Gastroesophageal sphincter (tissue), 4 donors: ENCODE measurements at places on chromosomes 5 and 9. TPM values are rescaled to one million over a fixed set of nuclear protein-coding genes. Genes with fewer than 3 reads are reported as not detected.

Gene ABCA2
- 18.9 TPM for total RNA-seq

DNA sequence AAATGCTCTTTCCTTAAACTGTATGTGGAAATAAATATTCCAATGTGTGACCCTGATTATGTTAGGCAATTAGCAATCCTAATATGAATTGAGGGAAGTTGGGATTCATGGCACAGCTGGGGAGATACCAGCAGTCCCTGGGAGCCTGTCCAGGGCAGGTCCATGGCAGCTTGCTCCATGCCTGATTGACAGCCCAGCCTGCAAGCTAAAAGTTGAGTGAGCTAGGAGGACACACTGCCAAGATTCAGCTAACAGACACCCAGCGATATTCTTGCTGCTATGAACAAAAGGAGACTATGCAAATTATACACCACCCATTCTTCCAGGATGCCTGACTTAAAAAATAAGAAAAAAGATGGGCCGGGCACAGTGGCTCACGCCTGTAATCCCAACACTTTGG lies 6.2 kb downstream of the TGFBI start:
- no peak for ATAC-seq

Gene SPATA6L
- total RNA-seq = 0.69 TPM

Gene RPS14
- total RNA-seq = 2,761 TPM

- ATAC-seq = peak; percentile 87
Observed at GRCh38 chr9:81389569-81389993, 299.8 kb downstream of the TLE1 start.

Gene ARL14EPL
- total RNA-seq = not detected

DNA sequence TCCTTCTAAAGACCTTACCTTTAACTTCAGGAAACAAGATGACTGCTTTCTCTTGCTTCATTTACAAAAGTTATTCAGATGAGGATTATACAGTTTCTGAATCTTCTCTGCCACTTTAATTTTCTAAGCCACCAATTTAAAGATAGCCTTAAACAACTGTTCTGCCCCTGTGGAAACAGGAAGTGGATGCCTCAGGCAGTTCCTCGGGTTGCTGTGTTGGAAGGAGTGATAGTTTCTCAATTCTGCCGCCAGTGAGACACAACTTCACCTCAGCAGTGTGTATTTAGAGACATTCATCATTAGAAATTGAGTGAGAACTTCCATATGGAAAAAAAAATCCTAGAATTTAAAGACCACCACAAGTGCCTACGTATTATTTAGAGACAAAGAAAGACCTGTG lies 475.1 kb upstream of the WWC1 start:
- no peak for ATAC-seq

- no peak for ATAC-seq
Observed at GRCh38 chr5:148791334-148791667, 35.1 kb upstream of the ADRB2 start.

Gene CDH10
- 0.40 TPM for total RNA-seq

DNA sequence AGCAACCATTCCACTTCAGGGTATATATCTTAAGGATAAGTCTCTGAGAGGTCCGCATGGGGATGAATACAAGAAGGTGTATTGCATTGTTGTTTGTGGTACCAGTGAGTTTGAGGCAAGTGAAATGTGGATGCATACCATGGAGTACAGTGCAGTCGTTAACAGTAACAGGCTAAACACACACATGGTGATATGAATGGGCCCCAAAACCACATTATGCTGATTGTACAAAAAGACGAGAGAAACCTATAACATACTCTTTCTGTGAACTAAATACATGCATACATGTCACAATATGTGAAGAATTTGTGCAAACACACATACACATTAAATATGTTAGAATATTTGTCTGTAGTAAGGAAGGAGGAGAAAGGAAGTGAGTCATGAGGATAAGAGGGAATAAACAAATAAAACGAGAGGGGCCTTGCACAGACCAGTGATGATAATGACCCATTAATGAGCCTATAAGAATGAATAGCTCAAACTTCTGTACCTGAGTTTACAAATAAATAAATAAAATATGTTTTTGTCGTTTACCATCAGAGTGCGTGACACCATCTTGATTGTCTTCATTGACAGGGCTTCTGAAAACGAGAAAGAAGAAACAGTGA lies 66.5 kb upstream of the RICTOR start:
- no peak for ATAC-seq

Gene TRIM36
- total RNA-seq = 0.81 TPM

- no peak for ATAC-seq
Observed at GRCh38 chr5:35979715-35980114, 11.5 kb downstream of the UGT3A1 start.

GRCh38 chr9:133801739-133802138 lies 63.6 kb upstream of the SARDH start:
- ATAC-seq = no peak

- ATAC-seq = peak; percentile 57
Observed at GRCh38 chr9:694403-695154, 146.9 kb upstream of the DMRT1 start.

DNA sequence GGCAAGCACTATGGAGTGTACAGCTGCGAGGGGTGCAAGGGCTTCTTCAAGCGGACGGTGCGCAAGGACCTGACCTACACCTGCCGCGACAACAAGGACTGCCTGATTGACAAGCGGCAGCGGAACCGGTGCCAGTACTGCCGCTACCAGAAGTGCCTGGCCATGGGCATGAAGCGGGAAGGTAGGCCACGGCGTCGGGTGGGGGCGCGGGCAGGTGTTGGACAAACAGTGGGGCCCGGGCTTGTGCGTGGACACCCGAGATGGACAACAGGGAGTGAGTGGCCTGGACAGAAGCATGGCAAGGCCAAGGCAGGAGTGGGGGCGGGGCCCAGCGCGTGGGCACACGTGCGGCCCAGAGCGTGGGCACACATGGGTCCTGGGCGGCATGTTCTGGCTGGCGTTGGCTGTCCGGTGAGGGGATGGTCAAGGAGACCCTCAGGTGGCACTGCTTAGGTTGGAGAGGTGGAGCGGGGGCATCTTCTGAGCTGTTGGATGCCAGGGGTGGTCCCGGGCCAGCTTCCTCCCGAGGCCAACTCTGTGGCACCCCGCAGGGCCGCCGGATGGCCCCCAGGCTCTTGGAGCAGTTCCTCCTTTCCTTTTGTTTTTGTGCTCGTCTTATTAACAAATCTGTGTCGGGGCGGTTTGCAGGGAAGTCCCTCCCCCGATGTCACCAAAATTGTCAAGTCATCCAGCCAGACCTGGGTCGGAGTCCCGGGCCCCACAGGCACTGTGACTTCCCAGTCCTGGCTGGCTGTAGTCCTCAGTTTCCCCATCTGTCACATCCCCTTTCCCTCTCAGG lies 82.9 kb downstream of the RXRA start:
- ATAC-seq = no peak

Gene OGN
- total RNA-seq = 12.9 TPM

DNA sequence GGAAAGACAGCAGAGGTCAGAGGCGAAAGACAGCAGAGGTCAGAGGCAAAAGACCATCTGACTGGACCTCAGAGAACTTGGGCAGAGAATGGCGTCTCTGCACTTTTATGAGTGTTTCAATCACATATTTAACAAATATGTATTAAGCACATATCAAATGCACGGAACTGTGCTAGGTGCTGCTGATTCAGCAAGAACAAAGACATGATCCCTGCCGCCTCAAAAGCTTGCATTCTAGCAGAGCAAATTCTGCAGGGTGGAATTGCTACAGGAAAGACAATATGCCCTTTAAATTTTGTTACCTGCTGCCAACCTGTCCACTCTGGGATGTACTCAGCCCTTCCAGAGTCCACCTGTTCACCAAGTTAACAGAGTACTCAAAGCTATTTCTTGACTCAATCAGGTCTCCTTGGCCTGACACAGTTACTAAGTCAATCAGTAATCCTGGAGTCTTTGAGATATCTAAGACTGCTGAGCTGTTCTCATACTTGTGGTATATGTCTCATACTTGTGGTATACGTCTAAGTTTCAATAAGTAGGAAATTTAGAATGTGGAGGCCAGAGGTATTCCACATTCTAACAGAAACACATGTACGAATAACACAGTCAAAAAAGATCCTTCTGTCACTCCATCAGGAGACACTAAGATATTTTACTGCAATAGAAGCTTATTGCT lies 131.8 kb downstream of the GNAQ start:
- no peak for ATAC-seq

Gene PDE6A
- total RNA-seq = not detected

Gene C5orf34
- 0.62 TPM for total RNA-seq

DNA sequence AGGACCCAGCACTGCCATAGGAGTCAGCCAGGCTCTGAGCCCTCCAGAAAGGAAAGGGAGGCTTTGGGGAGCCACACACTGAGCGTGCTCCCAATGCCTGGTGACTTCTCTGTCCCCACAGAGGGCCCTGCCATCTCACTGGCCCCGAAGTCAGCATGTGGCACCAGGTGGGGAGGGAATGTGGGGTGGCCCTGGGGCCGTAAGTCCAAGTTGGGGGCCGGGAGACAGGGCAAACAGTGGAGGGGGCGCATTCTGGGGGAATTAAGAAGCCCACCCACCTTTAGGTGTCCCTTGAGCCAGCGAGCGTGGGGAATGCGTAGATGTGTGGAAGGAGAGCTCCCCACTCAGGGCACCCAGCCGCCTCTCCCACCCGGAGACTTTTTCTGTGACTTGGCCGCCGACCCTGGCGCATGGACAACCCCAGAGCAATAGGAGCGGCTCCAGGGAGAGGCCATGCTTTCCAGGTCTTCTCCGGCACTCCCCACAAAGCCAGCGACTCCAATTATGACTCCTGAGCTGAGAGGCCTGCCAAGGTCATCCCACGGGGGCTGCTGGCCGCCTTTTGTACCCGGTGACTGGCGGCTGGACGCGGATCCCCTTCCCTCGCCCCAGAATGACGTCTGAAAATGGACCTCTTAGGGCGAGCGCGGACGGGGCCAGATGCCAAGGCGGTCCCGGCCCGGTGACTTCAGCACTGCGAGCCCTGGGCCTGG lies 9.8 kb downstream of the IRX1 start:
- ATAC-seq = no peak

DNA sequence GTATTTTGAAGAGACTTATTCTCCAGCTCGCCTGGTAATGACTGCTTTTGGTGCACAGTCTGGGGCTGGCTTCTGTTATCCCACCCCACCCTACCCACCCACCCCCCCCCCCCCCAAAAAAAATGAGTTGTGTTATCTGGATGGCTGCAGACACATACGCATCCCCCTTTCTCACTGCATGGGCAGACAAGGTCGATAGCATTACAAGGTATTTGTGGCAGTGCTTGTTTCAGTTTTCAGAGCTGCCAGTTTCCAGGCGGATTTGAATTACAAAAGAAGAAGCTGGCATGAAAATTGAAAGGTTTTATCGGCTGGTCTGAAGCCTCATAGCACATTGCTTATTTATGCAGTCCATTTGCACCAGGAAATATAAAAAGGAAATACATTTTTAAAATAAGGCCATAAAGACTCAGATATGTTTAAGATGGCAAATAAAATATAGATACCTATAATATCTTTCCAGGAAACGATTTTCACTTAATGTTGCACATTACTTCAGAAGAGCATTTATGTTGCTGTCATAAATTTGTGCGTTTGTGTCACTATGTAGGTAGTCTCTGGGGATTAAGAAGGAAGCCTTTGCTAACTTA lies 85.1 kb upstream of the GRHPR start:
- ATAC-seq = no peak

- no peak for ATAC-seq
Observed at GRCh38 chr9:10282084-10282483, 330.7 kb downstream of the PTPRD start.

DNA sequence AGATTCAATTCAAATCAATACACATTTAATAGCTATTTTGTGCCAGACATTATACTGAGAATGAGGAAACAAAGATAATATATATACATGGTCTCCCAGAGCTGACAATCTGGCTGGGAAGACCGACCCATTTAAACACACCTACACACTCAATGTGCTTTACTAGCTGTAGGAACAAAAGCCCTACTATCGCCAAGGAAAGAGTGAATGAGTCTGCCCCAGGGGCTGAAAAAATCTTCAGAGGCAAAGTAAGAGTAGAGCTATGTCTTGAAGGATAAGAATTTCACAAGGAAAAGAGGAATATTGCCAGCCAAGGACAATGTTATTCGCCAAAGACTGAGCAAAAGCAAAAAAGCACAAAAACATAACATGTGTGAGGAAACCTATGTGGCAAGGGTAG lies 6.6 kb downstream of the PFDN1 start:
- ATAC-seq = no peak

DNA sequence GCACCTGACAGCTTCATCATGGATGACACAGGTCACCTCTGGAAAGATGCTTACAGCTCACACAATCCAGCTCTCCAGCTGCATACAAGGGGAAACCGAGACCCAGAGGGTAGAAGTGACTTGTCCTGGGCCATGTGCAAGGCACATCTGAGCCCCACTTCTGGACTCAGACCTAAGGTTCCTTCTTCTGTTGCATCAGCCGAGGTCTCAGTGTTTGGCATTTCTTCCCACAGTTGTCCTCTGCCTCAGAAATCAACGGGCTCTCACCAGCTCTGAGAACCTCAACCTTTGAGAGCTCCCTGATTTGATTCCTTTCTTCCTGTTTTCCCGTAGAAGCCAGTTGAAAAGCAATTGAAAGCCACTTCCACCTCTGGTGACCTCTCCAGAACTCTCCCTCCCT lies 38.7 kb upstream of the COL15A1 start:
- no peak for ATAC-seq

Gene ARID3C
- total RNA-seq = not detected

Gene BNC2
- total RNA-seq = 90.2 TPM

- no peak for ATAC-seq
Observed at GRCh38 chr9:31740705-31741104, 643.7 kb upstream of the ACO1 start.

Gene SNCB
- total RNA-seq = not detected

- no peak for ATAC-seq
Observed at GRCh38 chr5:93409691-93410090, 171.3 kb downstream of the NR2F1-AS1 start.

DNA sequence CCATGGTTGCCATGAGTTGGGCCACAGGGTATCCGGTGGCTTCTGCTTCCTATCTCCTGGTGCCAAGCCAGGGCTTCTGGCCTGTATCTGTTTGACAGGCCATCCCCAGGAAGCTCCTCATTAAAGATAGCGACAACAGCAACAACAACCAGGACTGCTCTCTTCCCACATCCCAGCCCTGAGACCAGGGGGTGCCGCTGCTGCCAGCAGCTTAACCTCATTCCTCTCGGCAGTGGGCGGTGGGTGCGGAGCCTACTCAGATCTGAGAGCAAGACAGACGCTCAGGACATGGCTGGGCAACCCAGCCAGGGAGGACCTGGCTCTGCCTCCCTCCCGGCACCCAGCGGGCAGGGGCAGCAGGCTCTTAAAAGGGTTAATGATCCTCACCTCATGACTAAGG lies 98.3 kb downstream of the PSD2 start:
- ATAC-seq = no peak

Gene SPINK13
- total RNA-seq = not detected

DNA sequence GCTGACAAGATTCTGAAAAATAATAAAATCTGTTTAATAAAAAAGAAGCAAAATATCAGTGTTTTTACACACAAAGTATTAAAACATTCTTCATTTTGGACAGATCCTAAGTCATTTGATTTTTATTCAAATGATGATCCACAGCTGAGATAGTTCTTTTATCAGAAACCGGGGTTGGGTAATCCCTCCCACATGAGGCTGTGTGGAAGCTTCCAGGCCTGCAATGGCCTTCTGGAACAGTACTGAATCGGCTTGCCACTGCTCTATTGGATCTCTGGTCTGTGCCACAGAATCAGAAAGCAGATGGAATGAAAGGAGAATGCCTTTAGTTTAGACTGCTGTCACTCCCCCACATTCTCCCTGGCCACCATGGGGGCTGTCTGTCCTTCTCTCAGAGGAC lies 6.1 kb upstream of the C5orf58 start:
- peak; percentile 47 for ATAC-seq

GRCh38 chr5:81393783-81394718 lies at the start of gene ACOT12:
TSS of gene ACOT12 (minus strand) at chr5:81394134. CDS start at chr5:81394114, 20 bp downstream.
- ATAC-seq = peak; percentile 54
